Activated CD4-positive, alpha-beta T cell treated with anti-CD3 and anti-CD28 coated beads for 1 hour (primary cell): ENCODE measurements at places on chromosomes 5 and 9.

GRCh38 chr5:134430001-134430569 is 18.4 kb upstream of the CDKN2AIPNL start:
- no peak for DNase-seq

- DNase-seq, result no peak
These were observed 3.6 kb downstream of the LURAP1L start for GRCh38 chr9:12778389-12778788.

- no peak for DNase-seq
These were observed 130.1 kb downstream of the C9orf50 start for GRCh38 chr9:129490583-129491486.

- no peak for DNase-seq
These were observed 137.8 kb downstream of the SPOCK1 start for GRCh38 chr5:137361280-137361679.

GRCh38 chr5:127011153-127011552 is 19.2 kb downstream of the MARCHF3 start:
- DNase-seq, result no peak

GRCh38 chr9:111926421-111926875 is 29.8 kb downstream of the UGCG start:
- DNase-seq, result peak; percentile 33

- no peak for DNase-seq
These were observed 14.0 kb downstream of the IRX2 start for GRCh38 chr5:2737273-2738155.

- DNase-seq, result no peak
These were observed 3.3 kb downstream of the GPX3 start for GRCh38 chr5:151023651-151024050.

DNA sequence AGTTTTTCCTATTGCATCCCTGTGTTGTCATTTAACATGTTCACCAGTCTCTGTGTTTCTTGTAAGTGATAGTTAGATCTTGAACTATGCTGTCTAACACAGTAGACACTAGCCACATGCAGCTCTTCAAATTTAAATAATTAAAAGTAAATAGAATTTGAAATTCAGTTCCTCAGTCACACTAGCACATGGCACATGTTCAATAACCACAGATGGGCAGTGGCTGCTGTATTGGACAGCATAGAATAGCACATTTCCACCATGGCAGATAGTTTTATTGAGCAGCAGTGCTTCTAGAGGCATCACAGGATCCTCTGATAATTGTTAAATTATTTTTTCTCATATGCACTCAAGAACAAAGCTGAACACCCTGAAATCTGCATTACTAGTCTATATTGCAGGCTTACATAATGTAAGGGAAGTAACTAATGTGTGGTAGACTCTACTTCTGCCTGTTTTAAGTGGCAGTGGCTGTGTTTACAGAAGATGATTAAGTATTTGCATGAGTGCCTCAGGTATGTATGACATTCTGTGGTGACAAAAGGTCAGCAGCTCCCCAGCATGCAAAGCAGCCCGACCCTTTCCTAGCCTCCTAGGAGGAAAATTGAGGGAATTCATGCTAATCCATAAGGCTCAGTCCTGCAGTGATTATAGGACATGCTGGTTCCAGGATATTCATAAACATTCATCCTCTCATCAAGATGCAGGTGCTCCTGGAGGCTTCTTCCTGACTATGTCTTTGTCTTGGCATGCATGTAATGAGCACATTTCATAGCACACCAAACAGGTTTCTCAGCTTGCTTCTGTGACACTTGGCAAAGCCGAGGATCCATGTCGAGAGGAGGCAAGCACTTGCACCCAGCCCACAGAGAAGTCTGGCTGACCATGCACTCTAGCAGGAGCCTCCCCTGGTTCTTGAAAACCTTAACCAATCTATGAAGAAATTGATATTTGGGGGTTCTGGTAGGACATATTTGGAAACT is 45.5 kb downstream of the SH3RF2 start:
- DNase-seq, result no peak

DNA sequence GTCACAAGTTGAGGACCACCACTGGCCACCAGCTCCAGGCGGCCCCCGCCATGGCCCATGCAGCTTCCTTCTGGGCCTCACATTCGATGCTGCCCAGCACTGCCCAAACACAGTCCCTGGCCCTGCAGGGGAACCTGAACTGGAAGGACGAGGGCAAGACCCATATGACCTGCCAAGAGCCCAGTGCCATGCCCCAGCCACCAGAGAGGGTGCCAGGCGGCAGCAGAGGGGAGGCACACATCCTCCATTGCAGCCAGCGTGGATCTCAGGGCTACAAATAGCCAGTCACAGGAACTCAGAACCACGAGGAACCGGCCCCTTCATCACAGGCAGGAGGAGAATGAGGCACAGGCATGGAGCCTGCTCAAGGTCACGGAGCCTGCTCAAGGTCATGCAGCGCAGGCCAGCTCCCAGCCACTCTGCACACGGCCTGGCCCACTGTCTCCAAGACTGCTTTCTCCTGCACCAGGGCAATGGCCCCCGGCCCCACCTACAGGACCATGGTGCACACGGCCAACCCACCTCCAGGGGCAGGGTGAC is 69.6 kb downstream of the SEMA4D start:
- DNase-seq, result no peak

DNA sequence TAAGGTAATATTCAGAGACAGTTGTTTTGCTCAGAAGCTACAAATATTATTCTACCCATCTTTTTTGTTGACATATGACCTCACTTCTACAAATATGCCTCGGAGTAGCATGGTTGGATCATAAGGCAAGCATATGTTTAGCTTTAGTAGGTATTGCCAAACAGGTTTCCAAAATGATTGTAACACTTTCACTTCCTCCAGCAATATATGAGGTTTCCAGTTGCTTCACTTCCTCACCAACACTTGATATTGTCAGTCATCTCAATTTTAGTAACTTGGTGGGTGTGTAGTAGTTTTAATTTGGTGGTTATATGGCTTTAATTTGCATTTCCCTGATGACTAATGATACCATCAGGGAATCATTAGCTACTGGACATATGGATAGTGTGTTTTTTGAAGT is 46.7 kb downstream of the TNFSF8 start:
- no peak for DNase-seq

DNA sequence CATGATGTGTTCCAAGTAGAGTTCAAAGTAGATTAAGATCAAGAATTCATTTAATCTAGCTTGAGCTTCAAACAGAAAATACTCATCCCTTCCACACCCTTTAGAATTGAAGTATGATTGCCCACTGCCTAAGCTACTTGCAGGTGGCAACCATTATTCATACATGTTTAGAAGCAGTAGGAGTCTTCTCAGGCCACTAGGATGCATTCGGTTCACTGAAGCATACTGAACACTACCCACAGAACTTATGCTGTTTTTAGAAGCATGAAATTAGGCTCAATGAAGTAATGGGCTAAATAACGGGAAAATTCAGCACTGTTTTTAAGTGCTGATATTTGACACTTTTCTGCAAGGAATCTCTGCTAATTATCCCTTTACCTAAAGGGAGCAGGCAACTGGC is 263.4 kb downstream of the DEPDC1B start:
- no peak for DNase-seq

DNA sequence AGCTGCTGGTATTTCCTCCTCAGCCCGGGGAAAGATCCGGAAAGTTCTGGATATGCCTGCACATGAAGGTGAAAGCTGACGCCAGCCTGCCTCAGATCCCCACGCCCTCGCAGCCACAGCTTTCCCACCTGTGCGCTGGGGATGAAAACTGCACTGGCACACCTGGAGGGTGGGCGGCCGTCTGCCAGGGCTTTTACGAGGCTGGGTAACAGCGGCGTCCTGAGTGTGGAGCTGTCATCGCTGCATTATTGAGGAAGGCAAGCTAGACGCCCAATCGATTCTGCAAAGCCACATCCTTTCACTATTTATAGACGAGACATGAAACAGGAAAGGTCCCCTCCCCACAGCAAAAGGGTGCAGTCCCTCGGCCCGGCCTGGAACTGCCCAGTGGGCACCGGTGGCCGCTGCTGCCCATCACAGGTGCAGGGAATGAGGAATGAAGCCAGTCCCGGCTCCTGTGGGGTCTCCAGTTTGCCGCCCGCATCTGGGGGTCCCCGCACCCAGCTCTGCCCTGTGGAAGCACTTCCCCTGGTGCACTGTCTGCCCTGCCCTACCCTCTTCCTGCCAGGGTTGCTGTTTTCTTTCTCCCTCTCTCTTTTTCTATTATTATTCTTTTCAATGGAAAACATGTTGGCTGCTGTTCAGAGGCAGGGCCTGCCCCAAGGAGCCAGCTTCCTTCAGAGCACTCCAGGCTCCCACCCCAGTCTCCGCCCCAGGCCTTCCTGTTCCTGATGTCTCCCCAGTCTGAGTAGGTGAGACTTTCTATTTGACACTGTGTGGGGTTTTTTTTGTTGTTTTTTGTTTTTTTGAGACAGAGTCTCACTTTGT is 7.0 kb downstream of the NOTCH1 start:
- DNase-seq, result peak; percentile 23

DNA sequence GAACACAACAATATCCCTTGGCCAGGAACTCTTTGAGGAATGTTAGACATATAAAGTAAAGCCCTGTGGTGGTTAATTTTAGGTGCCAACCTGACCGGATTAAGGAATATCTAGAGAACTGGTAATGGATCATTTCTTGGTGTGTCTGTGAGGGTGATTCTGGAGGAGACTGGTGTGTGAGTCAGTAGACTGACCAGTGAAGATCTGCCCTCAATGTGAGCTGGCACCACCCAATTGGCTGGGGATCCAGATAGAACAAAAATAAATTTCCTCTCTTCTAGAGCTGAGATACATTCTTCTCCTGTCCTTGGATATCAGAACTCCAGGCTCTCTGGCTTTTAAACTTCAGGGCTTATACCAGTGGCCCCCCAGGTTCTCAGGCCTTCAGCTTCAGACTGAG is 56.2 kb upstream of the TNPO1 start:
- no peak for DNase-seq

DNA sequence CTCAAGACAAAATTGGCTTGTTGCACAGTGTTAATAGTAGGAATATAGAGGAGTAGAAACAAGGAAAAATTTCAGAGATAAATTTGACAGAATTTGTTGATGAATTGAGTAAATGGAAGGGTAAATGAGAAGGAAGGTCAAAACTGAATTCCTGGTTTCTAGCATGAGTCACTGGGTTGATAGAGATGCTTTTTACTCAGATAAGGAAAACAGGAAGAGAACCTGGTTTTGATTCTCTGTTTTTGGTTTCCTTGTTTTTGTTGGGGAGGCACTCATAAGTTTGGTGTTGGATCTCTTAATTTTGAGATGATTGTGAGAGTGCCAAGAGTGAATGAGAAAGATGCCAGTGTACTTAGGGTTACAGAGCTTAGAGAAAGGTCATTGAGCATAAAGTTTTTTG is 7.1 kb downstream of the LRRC70 start:
- no peak for DNase-seq

- no peak for DNase-seq
These were observed 69.0 kb downstream of the SCAMP1 start for GRCh38 chr5:78429332-78429980.

DNA sequence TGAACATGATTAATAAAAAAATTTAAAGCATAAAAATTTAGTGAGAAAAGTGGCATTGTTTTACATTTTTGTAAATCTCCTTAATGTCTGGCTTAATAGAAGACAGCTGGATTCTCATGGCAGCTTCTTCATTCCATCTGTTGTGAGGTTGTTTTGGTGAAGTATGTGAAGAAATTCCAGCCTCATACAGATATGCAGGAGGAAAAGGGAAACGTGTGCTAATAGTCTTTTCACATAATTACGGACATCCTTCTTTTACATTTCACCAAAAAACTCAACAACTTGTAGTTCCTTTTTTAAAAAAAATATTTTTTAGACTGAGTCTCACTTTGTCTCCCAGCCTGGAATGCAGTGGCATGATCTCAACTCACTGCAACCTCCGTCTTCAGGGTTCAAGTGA is 46.9 kb downstream of the HACD4 start:
- no peak for DNase-seq

DNA sequence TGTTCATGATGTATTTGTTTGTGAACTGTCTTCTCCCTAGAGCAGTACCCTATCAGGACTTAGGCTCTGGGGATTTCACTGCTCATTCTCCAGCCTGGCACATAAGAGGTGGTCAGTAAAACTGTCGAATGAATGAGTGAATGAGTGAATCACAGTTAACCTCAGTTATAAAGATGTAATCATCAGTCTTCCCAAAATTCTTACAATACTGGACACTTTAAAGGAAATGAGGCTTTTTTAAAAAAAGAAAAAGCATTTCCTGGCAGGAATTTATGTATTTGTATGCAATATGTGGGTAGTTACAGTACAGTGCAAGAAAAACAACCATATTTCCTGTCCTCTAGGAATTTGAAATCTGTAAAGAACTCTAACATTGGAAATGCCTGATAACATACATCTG is 59.6 kb downstream of the RAI14 start:
- no peak for DNase-seq

GRCh38 chr5:15009420-15009819 is 137.8 kb upstream of the ANKH start:
- DNase-seq, result no peak

- DNase-seq, result no peak
These were observed 530 bp downstream of the RAPGEF1 start for GRCh38 chr9:131739133-131739958.

GRCh38 chr5:156256642-156257041 is 70.3 kb upstream of the SGCD start:
- DNase-seq, result no peak

GRCh38 chr9:108053555-108054061 is 564.0 kb upstream of the KLF4 start:
- no peak for DNase-seq

GRCh38 chr5:32331935-32332274 is 19.2 kb upstream of the MTMR12 start:
- DNase-seq, result no peak

DNA sequence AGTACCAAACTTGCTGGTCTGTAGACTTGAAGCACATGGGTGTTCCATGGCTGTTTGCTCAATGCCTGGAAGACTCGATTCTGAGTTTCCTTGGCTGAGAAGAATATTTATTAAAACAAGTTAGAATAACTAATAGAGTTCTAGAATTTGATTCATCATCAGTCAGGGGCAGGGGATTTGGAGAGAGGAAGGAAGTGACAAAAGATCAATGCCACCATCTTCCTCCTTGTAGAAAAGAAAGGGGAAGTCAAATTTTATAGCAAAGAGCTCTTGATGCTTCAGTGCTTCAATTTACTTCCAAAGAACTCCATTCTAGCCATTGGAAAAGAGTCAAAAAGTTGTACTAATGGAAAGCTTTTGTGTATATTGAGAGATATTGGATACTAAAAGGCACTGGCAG is 236.3 kb downstream of the MCTP1 start:
- no peak for DNase-seq

GRCh38 chr5:36152324-36153297 is 700 bp downstream of the SKP2 start:
- DNase-seq, result no peak

- DNase-seq, result no peak
These were observed 6.5 kb downstream of the IL7R start for GRCh38 chr5:35863159-35863558.

DNA sequence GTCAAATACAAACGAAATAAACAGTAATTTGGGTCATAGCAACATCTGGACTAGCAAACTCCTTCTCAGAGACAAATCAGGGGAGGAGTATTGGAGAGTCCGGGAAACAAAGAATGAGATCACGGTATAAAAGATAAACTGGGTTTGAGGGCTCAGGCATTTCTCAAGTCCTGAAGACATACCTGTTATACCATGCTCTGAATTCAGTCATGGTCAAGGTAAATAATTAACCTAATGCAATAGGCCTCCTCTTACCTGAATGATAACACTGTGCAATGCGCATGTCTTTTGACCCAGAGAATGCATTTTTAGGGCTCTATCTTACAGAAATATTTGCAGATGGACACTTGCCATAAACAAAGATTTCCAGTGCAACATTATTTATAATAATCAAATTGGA is 31.9 kb upstream of the SPDL1 start:
- no peak for DNase-seq
